A549 (cell line): ENCODE measurements at places on chromosomes 7 and 10. TPM values are rescaled to one million over a fixed set of nuclear protein-coding genes. Genes with fewer than 3 reads are reported as not detected.

DNA sequence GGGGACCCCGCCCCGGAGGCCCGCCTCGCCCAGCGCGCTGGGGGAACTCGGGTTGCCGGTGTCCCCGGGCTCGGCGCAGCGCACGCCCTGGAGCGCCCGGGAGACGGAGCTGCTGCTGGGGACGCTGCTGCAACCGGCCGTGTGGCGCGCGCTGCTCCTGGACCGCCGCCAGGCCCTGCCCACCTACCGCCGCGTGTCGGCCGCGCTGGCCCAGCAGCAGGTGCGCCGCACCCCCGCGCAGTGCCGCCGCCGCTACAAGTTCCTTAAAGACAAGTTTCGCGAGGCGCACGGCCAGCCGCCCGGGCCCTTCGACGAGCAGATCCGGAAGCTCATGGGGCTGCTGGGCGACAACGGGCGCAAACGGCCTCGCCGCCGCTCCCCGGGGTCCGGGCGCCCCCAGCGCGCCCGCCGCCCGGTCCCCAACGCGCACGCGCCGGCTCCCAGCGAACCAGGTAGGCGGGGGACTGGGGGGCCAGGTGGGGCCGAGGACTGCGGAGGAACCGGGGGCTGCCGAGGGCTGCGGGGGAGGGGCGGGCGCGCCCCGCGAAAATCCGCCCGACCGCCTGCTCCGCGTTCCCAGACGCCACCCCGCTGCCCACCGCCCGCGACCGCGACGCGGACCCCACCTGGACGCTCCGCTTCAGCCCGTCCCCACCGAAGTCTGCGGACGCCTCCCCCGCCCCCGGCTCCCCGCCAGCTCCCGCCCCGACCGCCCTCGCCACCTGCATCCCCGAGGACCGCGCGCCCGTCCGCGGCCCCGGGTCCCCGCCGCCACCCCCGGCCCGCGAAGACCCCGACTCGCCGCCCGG is 574 bp downstream of the UTF1 start:
- peak; percentile 48 for DNase-seq

GRCh38 chr7:41058986-41059741 is 643.7 kb downstream of the INHBA start:
- no peak for DNase-seq

DNA sequence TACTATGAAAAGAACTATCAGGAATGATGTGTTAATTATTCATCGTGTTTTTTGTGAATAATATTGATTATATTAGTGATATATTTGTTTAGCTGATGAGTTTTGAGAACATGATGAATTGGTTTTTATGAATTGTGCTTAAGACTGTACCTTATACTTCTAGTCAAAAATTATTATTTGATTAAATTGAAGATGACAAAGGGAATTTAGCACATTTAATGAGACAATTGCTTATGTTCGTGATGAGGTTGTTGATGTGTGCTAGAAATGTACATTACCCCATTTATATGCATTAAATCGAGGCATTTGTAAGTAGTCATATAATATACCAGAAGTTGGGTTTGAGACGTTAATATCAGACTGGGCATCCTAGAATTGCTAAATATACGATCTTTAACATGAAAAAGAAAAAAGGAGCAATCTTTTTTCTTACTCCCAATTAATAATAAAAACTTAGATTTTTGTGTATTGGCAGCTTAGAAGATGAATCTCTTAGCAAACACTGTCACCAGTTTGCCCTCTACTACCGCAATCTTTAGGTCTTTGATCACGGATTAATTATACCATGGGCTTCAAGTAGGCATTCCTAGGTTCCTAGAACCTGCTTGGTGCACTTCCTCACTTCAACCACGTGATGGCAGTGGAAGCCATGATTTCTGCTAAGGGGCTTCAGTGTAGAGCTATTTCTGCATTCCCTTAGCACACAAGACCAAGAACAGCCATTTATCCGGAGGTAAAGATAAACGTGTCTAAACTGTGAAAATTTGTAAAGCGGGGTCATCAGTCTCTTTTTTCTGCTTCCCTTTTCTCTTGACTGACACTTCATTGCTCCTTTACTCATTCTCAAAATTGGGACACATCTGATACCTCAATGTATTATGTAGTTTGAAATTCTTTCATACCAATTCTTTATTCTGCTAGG is 1.6 kb downstream of the KLHDC10 start:
- DNase-seq = peak; percentile 72

- DNase-seq = no peak
Measured at GRCh38 chr7:99038086-99038855, 105.6 kb downstream of the SMURF1 start.

The NPTX2 gene
- not detected in 3 replicates for polyA plus RNA-seq
